Stimulated activated memory B cell treated with anti-CD40 and anti-IgM and Interleukin-4, amounts not matched to agents 10 μg/mL and 1 μg/mL and 100 μg/mL, for 72 hours (primary cell): ENCODE measurements at places on chromosomes 1 and 21.
A peak's percentile ranks its signal among the peaks of the same experiment; 100 is the strongest.

DNA sequence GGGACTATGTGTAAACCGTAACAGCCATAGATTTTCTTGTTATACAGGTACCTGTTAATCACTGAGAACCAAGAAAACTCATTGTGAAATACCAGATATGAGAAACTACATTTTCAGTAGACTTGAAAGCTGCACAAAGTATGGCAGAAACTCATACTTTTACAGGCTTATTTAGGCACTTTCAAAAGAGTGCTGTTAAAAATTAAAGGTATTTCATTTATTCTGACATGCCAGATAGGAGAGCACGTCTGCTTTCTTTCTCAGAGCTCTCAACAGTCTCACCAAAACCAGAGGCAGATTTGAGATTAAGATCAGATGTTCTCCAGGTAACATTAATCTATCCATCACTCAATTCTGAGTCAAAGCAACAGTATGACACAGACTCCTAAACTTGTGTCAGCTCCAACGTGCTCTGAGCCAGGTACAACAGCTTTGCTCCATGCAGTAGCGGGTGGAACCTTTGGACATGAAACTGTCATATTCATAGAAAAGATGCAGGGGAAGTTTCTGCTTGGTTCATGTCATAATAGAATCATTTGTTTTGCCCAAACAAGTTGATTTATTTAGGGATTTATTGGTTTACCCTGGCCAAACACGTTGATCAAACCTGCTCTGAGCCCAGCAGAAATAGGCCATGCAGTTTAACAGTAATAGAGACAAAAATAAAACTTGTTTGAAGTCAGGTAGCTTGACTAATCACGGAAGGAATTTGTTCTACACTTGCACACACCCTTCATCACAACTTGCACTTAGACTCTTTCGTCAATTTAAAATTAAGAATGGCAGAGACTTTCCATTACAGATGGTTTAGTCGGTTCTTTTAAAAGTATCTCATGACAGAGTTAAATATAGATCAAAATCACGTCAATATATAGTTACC lies 20.8 kb upstream of the TSNAX start:
- no peak for ATAC-seq

DNA sequence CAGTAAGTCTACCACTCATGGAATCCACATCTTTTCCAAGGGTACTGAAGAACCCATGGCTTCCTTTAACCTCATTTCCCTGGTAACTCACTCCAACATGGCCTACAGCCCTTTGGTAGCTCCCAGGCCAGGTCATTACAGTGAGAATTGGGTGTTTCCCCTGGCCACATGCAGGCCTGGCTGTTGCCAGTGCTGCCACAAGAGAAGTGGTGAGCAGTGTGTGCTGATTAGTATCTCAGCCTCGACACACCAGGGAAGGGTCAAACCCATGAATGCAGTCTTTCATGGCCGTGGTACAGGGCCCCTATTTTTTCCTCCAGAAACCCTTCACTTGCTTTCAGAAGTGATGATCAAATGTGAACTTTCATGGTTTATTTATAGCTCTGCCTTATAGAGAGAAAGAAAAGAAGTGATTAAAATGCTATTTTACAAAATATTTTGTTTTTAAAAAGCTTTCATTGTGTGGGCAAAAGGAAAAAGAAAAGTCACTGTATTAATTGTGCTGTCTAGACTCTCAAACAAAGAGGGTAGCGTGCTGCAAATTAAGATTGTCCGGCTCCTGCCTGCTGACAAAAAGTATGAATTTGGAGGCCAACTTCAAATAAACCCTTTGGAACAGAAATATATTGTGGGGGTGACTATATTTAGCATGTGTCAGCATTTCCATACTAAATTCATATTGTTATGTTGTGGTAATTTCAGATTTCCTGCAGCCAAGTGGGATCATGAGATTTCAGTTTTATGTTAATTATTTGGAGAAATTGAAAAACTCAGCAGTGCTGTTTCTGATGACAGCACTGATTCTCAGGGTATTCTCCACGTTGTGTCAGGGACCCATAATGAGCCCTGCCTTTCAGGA lies 62.0 kb upstream of the HOOK1 start:
- peak; percentile 45 for ATAC-seq

GRCh38 chr1:15090373-15090772 lies 63.2 kb upstream of the TMEM51 start:
- ATAC-seq: peak; percentile 68

DNA sequence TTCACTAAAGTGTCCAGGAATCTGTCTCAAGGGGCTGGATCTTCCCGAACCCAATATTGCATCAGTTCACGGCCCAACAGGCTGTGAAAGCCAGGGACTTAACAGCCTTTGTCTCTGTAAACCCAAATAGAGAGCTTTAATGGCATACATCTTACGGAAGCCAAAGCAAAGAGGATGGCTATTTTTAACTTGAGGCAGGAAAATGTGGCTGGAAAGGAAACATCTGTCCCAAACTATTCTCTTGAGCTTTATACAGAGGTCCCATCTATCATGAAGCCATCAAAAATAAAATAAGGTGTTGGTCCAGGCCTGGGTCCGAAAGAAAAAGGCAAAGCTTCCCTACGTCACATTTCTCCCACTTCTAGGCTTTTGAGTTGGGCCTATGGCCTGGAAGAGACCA lies 7.7 kb upstream of the CD34 start:
- no peak for ATAC-seq

DNA sequence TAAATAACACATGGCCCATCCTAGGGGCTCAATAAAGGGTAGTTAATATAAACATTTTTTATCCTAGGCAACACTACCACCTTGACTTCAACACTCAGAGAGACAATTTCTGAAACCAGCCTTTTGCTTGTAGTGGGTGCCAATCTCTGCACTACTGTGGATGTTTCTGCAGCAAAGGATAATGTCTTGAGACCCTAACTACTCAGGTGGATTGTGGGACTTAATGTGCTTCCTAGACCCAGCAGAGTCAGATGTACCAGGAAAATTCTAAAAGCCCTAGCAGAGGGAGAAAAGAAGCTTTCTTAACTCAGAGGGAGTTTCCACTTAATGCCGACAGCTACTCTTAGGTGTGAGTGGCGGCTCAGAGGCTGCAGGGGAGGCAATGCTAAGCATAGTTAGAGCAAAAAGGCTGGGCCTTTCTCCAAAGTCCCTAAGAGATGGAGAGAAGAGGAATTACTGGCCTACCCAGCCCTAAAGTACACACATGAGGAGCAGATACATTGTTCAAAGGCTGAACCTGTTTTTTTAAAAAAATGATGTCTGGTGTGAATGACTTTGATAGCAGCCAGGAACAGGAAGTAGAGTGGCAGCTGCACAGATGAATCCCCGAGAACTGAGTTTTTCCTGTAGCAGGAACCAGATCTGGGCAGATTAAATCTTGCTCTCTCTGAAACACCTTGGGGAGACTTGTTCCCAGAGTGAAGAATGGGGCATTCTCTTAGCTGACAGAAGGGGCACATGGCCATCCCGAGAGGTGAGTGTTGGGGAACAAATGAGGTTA lies 33.5 kb upstream of the ABCD3 start:
- ATAC-seq: peak; percentile 55

- peak; percentile 47 for ATAC-seq
Measured at GRCh38 chr1:159921700-159922504, 3.4 kb downstream of the TAGLN2 start.

- ATAC-seq: no peak
Measured at GRCh38 chr1:152599934-152600333, at the start of gene LCE3C. Gene LCE3C, plus strand, starts transcription at chr1:152600234. Its CDS starts 498 bp downstream, at chr1:152600732.

GRCh38 chr1:208174731-208175507 lies 69.3 kb downstream of the PLXNA2 start:
- ATAC-seq: no peak

DNA sequence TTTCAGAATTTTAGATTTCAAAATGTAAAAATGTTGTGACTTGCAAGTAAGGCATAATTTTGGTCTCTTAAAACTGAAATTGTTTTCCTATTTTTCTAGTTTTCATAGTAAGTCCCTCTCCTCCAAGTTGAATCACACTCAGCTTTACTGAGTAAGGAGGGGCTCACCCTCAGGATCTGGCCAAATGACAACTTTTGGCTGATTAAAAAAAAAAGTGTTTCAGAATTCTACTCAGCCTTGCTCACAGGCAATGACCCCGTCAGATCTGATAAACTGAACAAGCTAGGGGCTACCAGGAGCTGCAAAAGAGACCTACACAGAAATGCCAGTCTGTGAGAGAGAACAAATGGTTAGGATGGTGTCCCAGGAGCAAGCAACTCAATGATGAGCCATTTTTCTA lies 159.8 kb downstream of the PBX1 start:
- no peak for ATAC-seq

GRCh38 chr1:150563340-150564038 lies 14.3 kb downstream of the ADAMTSL4 start:
- ATAC-seq: peak; percentile 62

DNA sequence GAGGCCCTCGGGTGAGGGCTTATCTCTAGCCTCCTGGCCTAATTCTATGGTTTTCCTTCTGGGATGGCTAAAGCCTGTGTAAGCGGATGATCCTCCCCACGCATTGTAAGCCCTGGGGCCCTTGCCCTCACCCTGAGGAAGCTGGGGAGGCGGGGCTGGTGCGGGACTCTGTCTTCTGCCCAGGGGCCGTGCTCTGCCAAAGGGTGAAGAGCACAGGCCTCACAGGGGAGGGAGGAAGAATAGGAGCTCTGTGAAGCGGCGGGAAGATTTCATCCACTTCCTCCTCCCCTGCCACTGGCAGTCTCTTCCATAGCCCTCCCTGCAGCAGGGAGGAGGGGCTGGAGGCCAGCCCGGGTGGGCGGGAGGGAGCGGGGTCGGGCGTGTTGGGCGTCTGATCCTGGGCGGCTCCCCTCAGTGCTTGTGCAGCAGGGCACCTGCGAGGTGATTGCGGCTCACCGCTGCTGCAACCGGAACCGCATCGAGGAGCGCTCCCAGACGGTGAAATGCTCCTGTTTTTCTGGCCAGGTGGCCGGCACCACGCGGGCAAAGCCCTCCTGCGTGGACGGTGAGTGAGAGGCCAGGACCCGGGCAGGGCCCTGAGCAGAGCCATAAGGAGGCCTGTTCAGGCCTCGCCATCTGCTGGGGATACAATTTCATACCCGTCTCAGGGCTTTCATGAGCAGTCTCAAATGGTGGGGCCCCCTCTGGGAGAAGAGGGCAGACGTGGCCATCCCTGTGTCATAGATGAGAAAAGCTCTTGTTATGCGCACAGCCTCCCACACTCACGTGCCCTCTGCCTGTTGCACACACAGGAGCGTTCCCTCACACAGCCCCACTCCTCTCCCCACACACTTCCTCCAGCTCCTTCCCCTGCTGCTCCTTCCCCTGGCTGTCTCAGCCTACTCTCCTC lies 7.7 kb upstream of the PPM1J start:
- no peak for ATAC-seq

DNA sequence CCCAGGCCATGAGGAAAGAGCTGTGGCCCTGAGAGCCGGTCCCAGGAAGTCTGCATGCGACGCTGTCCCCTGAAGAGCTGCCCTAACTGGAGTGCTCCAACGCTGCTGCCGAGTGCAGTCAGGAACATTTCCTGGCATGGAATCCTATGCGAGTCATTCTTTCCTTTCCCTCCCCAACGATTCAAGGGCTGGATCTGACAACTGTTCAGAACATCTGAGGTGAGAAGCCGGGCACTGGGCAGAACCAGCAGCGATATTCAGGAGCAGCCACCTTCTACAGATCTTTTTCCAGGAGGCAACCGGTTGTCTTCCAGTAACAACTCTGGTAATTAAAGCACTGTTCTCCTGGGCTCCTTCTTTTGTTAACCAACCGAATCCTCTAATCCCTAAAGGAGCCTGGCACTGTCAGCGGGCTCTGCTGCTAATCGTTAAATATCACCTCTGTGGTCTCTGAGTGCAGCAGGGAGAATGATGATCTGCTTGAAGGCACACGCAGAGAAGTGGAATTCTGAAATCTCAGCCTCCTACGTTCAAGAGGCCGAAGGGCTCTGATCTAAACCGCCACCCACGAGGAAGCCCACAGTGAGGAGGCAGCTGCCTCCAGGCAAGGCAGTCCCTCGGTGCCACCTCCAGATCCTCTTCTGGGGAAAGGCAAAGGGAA lies 55.8 kb downstream of the SLC45A1 start:
- ATAC-seq: no peak

- ATAC-seq: no peak
Measured at GRCh38 chr21:35547946-35548774, 499.1 kb upstream of the RUNX1 start.

DNA sequence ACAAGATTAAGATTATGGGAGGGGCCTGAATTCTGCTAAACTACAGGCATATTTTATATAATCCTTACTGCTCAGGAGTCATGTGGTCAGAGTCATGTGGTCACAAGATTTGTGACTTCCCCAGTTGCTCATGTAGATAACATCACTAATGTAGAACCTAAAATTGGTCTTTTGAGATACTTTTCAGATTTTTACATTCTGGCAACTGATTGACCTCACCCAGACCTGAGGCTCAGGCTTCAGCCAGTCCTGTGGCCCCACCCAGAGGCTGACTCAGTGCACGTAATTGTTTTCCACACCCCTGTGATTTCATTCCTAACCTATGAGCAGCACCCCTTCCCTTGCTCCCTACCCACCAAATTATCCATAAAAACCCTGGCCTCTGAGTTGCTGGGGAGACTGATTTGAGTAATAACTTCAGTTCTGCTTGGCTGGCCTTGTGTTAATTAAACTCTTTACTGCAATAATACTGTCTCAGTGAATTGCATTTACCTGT lies 41.7 kb upstream of the ZNF326 start:
- ATAC-seq: no peak

DNA sequence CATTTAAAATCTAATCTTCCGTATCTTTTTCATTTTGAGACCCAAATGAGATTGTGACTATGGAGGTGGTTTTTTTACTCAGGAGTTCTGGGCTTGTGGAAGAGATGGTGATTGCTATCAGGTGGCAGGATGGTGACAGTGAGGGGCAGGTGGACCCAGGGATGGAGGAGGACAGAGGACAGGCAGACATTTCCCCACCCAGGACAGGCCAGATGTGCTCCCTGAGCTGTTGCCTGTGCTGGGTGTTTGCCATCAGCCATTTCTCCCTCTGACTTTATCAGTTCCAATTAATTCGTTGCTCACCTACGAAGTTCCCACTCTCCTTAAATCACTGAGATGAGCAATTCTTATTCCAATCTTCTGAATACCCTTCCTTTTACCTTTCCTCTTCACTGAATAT lies 26.5 kb downstream of the C1orf116 start:
- no peak for ATAC-seq

- ATAC-seq: no peak
Measured at GRCh38 chr1:85343612-85344255, 67.3 kb upstream of the BCL10 start.

GRCh38 chr1:245953876-245954660 lies 553.0 kb downstream of the SMYD3 start:
- ATAC-seq: no peak

DNA sequence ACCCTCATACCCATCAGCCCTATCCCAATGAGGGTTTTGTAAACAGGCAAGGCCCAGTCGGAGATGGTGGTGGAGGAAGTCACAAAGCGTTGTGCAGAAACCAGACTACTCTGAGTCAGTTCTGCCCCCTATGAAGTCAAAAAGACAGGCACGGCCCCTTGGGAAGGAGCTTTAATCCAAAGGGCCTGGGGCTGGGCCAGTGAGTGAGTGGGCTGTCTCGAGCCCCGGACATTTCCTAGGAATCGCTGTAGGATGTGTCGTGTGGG lies 442 bp upstream of the AHCYL1 start:
- ATAC-seq: peak; percentile 14

DNA sequence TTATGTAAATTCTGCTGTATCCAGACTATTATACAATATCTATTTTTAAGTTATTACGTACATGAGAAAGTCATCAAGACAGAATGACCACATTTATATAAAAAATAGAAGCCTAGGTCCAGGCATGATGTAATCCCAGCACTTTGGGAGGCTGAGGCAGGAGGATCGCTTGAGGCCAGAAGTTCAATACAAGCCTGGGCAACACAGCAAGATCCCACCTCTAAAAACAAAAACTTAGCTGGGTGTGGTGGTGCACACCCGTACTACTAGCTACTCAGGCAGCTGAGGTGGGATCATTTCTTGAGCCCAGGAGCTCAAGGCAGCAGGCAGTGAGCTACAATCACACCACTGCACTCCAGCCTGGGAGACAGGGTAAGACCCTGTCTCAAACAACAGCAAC lies 58.9 kb downstream of the NVL start:
- no peak for ATAC-seq
